ENCODE measurements at places on chromosomes 2 and 18. TPM values are rescaled to one million over a fixed set of nuclear protein-coding genes. Genes with fewer than 3 reads are reported as not detected.

- no peak for DNase-seq
These were observed 81.1 kb downstream of the RAPH1 start for GRCh38 chr2:203453858-203454451.

- no peak for DNase-seq
These were observed 53.5 kb upstream of the TCF4 start for GRCh38 chr18:55641486-55641885.

DNA sequence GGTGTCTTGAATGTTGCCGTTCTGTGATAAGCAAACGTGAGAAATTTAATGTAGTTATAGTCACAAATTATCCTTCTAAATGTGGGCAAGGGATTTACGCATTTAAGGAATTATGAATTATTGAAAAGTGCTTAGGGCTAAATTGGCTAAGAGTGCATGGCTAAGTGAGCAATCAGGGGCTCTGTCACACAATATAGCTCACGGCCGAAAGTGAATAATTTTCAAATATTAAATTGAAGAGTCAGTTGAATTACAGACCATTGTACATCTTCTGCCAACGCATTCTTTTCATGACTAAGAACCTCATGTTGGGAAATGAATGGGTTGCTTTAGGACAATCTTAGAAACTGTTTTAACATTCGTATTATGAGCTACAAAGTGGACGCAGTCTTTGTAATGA, 1832.9 kb upstream of the LRRTM1 start:
- DNase-seq = no peak

IGFBP2 gene
- 109 TPM for polyA plus RNA-seq
